ENCODE measurements at places on chromosomes 4 and X.

GRCh38 chr4:172892300-172892699 lies 276.3 kb upstream of the GALNT7 start:
- no peak for DNase-seq

- no peak for DNase-seq
Measured at GRCh38 chr4:65566473-65566872, 103.8 kb downstream of the EPHA5 start.

DNA sequence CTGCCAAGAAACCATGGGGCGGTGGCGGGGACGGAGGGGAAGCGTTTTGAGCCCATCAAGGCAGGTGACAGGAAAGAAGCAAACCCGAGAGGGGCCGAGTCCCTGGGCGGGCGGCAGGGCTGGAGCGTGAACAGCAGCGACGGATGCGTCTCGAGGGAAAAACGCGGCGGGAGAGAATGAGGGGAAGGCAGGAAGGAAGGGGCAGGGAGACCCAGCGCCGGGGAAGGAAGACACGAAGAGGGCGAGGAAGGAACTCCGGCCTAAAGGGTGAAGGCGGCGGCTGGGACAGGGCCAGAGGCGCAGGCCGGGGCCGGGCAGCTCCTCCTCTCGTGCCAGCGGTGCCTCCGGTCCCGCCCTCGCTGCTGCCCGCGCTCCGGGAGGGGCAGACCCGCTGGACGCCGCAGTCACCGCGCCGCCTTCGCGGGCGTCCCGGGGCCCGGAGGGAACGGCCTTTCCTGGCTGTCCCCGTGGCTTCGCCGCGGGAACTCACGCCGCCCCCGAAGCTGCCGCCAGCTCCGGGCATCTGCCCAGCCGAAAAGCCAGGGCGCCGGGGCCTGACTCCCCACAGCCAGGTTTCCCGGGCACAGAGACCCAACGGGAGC lies 751 bp upstream of the RGS12 start:
- peak; percentile 68 for DNase-seq

GRCh38 chr4:24872720-24873119 lies 40.1 kb downstream of the CCDC149 start:
- no peak for DNase-seq

- no peak for DNase-seq
Measured at GRCh38 chr4:134885436-134885835, 683.8 kb upstream of the PABPC4L start.

- DNase-seq = no peak
Measured at GRCh38 chrX:22975786-22976185, 24.0 kb upstream of the DDX53 start.

DNA sequence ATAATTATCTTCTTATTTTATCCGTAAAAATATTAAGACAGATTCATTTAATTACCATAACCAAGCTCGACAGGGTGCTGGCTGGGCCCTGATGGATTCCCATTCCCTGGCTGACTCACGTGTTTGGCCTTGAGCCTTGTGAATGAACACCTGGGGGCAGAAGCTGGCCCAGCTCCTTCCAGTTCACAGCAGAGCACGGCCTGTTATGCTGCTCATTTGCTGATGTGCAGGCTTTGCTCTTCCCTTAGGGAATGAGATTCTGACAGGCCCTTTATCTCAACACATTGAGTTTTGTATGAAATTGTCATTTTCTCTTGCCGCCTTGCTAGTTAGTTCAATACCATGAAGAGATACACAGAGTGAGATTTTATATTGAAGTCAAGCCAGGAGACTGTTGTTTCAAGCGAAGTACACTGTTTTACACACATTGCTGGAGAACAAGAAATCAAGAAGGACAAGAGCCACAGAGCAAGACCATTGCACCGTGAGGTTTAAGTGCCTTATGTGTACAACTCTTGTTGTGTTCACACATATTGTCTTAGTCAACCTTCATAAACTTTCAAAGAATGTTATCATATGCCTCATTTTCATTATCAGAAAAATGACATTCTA lies 1583.3 kb downstream of the STIM2 start:
- no peak for DNase-seq

DNA sequence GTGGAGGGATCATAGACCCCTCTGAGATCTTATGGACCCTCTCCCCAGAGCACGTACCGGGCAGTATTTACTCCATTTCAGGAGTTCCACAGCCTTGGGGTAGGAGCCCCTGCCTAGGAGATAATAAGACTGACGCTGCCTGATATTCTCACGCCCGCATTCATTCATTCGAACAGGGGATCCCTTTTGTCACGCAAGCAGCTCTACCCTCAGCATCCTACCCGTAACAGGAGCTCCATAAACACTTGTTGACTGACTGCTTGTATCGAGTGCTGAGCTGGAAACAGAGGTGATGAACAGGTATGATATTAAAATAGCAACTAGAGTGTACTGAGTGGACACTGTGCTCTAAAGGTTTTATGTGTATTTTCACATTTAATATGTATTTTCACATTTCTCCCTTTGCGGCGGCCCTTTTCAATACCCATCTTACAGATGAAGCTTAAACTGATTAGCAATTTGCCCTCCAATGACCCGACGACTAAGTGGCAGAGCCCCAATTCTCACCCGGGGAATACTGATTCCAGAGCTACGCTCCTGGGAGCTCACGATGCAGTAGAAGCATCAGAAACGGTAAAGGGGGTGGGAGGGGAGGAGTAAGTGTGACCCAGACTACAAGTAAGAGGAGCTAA lies 888 bp downstream of the RAB28 start:
- DNase-seq = peak; percentile 4

GRCh38 chr4:19512086-19512485 lies 739.6 kb upstream of the SLIT2 start:
- no peak for DNase-seq

DNA sequence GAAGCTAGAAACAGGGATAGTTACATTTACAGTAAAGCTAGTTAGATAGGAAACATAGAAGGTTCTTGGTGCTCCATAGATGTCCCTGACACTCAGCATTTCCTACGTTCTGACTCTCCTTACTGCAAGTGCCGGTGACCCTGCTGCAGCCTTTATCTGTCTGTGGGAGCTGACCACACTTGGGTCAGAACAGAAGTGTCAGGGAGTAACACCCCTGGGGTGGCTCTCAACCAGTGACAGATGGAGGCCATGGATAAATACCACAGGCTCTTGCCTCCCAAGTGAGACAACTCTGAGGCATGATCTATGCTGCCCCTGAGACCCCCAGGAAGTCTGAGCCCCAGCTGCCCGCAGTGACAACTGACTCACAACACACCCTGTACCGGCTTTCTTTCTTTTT lies 69.8 kb downstream of the ANXA3 start:
- no peak for DNase-seq

DNA sequence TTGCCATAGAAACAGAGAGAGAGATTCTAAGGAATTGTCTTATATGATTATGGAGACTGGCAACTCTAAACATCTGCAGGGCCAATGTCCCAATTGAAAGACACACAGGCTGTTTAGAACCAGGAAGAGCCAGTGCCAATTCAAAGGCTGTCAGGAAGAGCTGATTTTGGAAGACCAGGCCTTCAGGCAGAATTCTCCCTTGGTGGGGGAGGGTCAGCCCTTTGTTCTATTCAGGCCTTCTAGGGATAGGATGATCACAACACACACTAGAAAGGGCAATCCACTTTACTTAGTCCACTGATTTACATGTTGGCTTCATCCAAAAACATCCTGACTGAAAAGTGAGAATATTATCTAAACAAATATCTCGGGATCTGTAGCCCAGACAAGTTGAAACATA lies 15.2 kb downstream of the C4orf46 start:
- DNase-seq = no peak

- no peak for DNase-seq
Measured at GRCh38 chrX:81304563-81304962, 102.7 kb downstream of the SH3BGRL start.

DNA sequence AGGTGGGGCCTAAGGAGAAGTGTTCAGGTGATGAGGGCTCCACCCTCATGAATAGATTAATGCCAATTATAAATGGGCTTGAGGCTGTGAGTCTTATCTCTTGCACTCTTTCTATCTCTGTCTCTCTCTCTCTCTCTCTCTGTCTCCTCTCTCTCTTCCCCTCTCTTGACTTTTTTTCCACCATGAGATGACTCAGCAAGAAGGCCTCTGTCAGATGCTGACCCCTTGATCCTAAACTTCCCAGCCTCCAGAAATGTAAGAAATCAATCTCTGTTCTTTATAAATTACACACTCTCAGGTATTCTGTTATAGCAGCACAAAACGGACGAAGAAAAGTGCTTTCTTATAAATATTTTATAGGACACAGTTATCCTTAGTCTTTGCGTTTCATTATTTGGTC lies 184.9 kb upstream of the PCDH7 start:
- no peak for DNase-seq

DNA sequence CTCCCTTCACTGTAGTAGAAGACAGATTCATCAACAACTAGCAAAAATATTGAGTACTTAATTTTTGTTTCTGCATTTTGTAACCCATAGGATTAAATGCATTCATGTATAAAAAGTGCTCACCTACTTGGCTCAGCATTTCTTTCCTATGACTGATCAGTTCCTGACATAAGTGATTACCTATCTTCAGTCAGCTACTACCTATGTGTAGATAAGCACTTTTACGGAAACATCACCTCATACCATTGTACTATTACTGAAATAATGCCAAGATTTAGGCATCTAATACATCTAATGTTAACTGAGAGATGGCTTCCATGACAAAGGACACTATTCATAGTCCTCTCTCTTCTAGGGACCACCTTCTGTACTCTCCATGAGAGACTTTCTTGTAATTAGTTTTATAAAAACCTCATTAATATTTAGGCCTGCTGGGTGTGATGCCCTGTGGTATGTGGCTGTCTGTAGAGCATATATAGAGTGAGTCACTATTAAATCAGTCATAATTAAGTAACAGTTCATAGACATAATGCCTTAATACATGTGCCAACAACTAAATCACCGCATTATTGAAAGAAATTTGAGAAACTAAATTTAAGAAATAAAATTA lies 147.0 kb downstream of the PDGFC start:
- DNase-seq = no peak

DNA sequence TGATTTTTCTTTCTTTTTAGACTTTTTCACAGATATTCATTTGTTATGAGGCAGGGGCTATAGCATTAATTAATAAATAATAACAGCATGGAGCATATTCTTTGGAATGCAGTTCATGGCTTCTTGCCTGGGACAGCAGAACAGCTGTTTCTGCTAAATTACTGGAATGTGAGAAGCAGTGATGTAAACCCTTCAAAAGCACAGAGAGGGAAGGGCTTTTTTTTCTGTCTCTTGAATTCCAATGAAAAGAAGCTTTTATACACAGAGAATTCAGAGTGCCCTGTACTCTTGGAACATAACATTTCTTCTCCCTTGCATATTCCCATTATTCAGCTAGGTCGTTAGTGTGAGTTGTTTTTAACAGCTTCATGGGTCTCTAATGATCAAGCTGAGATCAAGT lies 28.5 kb upstream of the ANK2 start:
- DNase-seq = no peak

DNA sequence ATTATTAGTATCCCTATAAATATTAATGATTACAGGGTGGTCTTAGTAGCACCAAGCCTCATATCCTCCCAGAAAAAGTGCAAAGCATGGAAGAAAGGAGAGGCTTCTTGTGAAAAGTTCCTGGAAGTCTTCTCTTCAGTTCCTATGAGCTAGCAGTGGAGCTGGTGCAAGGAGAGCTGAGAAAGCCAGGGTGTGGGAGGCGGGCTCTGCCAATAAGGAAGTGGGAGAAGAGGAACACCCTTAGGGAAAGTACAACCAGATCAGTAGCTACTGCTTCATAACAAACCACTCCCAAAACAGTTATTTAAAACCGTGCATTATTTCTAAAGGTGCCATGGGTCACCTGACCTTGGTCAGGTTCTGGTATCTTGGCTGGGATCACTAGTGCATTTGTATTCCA lies 72.4 kb downstream of the MAP9 start:
- DNase-seq = no peak

- DNase-seq = peak; percentile 30
Measured at GRCh38 chrX:1392376-1393068, 609 bp upstream of the SLC25A6 start.

DNA sequence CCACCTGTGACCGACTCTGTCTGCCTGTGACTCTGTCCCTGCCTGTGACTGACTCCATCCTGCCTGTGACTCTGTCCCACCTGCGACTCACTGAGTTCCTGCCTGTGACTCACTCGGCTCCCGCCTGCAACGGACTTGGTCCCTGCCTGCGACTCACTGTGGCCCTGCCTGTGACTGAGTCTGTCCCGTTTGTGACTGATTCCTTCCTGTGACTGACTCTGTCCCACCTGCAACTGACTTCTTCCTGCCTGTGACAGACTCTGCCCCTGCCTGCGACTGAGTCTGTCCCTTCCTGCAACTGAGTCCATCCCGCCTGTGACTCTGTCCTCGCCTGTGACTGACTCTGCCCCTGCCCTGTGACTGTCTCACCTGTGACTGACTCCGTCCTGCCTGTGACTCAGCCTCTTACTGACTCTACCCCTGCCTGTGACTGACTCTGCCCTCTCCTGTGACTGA lies 9.6 kb upstream of the UVSSA start:
- DNase-seq = no peak

GRCh38 chr4:7371210-7371941 lies 63.4 kb downstream of the PSAPL1 start:
- DNase-seq = peak; percentile 8

DNA sequence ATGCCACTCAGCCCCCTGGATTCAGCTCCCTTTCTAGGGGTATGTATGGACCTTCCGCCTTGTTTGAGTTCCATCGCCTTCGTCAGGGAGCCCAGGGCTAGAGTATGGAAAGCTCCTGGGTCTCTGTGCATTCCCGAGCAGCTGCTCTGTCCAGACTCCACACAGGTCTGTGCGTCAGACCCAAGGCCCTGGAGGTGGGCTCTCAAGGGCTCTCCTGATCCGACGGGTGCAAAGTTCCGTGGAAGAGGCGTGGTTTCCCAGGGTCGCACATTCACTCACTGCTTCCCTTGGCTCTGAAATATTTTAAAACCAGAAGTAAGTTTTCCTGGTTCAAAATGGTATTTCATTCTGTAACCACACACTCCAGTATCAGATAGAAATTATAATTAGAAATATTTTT lies 863.2 kb downstream of the TRIML1 start:
- no peak for DNase-seq
